ENCODE measurements at places on chromosomes 5 and 9. TPM values are rescaled to one million over a fixed set of nuclear protein-coding genes. Genes with fewer than 3 reads are reported as not detected.

PFN3 gene
- total RNA-seq, result not detected

GPR151 gene
- total RNA-seq, result not detected

C5orf46 gene
- 28.6 TPM for total RNA-seq

PTPRD gene
- total RNA-seq, result 19.6 TPM

COL27A1 gene
- 18.5 TPM for total RNA-seq

NMUR2 gene
- not detected for total RNA-seq

GALNT12 gene
- total RNA-seq, result 30.1 TPM

ACSL6 gene
- total RNA-seq, result 1.6 TPM

POMT1 gene
- total RNA-seq, result 30.3 TPM

NUTM2F gene
- not detected for total RNA-seq

PRUNE2 gene
- total RNA-seq, result 360 TPM

PCDHGA5 gene
- 9.5 TPM for total RNA-seq

IRX4 gene
- not detected for total RNA-seq

HCN1 gene
- total RNA-seq, result 0.21 TPM

PARP8 gene
- 27.5 TPM for total RNA-seq
